ENCODE measurements at places on chromosomes 6 and 20.
A peak's percentile ranks its signal among the peaks of the same experiment; 100 is the strongest.

DNA sequence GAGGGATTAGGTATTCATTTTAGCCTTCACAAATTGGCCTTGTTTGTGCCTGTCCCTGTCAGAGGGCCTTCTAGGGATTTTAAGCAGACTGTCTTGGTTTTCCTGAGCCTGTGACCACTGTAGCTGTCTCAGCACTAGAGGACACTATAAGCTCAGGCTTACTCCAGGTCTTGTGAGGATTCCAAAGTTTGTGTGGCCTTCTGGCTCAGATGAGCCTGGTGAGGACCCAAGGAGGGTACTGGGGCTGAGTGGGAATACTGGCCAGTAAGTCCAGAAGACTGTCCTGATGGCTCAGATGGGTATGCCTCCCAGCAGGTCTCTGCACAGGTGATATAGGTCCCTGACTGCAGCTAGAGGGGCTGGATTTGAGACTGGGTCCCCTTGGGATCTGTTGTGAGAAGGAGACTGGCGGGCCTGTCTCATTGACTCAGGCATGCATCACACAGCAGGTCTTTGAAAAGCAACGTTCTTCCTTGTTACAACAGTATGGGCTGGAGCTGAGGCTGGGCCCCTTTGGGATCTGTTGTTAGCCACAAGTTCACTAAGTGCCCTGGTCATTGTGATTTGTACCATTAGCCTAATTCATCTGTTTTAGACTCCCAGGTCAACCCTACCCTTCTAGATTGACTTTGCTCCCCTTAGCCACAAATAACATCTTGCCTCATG is 26.3 kb upstream of the TFB1M start:
- DNase-seq, result peak; percentile 59

DNA sequence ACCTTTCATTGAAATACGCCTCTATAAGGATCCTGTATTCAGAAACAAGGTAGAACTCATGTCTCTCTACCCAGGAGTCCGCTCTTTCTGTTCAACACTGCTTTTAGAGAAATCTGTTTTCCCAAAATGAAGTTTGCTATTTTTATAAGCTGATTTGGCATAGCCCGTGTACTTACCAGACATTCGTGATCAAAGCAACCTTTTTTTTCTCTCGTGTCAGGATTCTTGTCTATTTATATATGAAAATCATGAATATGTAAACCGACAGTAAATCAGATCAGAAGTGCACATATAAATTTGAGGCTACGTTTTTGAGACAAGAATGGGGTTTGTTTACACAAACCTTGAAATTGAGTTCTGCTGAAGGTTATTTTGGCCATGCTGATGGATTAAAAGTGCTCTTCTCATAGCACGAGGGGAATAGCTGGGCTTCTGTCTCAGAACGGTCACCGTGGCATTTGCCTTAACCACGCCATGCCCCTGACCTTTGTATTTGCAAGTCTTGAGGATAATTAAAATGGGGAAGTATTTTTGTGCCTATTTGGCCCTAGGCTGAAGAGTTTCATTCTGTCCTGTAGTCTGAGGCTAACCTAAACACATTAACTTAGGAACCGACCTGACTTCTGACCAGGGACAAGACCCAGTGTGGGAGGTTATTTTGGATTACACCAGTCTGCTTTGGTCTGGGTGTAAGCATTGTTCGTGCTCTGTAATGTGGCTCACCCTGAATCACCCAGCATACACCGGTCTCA is 118.6 kb downstream of the MAP3K4 start:
- no peak for DNase-seq

GRCh38 chr6:169960886-169961611 is 209.6 kb downstream of the ERMARD start:
- no peak for DNase-seq

DNA sequence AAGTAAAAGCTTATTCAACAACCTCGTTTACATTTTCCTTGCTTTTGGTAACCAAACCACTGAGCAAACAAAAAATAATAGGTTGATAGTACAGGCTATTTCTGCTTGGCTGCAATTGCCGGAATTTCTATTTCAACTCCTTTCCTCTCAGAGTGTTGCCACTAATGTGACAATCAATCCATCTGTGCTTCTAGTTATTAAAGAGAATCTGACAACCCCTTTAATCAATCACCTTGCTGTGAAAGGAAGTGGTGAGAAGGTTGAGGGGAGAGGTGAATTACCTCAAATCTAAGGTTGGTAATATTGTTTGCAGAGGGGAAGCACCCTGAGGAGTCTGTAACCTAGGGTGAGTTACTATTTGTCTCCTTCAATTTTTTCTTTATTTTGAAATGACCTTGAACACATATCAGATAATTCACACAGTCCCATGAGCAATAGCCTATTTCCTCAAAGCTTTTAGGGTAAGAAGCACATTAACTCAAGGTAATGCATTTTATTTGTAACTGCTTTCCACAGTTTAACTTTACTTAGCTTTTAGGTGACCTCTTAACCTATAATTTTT is 603.4 kb downstream of the MMUT start:
- no peak for DNase-seq

DNA sequence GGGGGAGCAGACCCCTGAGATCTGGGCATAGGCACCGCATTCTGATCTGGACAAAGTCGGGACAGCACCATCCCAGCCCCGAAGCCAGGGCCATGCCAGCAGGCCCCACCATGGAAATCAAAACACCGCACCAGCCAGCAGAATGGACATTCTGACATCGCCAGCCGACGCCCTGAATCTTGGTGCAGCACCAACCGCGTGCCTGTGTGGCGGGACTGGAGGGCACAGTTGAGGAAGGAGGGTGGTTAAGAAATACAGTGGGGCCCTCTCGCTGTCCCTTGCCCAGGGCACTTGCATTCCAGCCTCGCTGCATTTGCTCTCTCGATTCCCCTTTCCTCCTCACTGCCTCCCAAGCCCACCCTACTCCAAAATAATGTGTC is 2.0 kb downstream of the NNAT start:
- no peak for DNase-seq

GRCh38 chr6:134539865-134540323 is 222.0 kb upstream of the SGK1 start:
- no peak for DNase-seq

- no peak for DNase-seq
Measured at GRCh38 chr20:663315-664090, 10.5 kb upstream of the SRXN1 start.

GRCh38 chr20:38402089-38402488 is 33.0 kb downstream of the SNHG17 start:
- no peak for DNase-seq

- peak; percentile 61 for DNase-seq
Measured at GRCh38 chr6:106177786-106178185, 91.7 kb downstream of the PRDM1 start.
